ENCODE measurements at places on chromosomes 7 and 10. TPM values are rescaled to one million over a fixed set of nuclear protein-coding genes. Genes with fewer than 3 reads are reported as not detected.

GPR15LG gene
- not detected for total RNA-seq

DNA sequence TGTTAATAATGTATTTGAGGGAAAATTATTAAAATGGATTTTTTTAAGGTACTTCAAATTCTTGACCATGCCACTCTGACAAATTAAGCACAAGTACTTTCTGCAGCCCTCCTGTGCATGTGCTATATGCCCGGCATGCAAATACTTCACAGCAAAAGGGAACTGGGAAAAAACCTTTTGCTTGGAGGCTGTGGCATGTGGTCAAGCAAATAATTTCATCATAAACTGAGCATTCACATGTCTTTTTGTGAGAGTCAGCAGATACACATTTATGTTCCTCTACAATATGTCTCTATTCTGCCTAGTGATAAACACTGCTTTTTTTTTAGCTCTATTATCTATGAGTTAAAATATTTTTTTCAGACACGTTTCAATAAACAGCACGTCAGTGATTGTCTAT, 53.7 kb upstream of the SEMA3A start:
- peak; percentile 36 for DNase-seq

DNA sequence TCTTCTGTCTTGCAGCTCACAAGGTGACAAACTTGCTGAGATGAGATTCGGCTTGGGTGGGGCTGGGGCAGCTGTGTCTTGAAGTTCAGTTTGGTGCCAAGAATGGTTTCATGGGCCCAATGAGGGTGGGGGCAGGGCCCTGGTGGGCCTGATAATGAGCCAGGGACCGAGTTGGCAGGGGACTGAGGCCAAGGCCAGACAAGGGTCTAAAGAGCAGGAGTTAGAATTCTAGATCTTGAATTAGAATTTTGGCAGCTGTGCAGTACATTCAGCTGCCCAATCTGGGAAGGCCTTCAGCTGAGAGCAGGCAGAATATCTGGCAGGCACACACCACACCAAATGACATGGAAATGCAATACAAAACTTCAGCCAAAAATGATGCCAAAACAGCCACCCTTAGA, 1.5 kb upstream of the JAZF1 start:
- no peak for DNase-seq

AGBL3 gene
- total RNA-seq, result 8.8 TPM

GRCh38 chr10:51659344-51659743, 40.1 kb downstream of the CSTF2T start:
- no peak for DNase-seq

TMEM273 gene
- total RNA-seq, result 20.0 TPM

DNA sequence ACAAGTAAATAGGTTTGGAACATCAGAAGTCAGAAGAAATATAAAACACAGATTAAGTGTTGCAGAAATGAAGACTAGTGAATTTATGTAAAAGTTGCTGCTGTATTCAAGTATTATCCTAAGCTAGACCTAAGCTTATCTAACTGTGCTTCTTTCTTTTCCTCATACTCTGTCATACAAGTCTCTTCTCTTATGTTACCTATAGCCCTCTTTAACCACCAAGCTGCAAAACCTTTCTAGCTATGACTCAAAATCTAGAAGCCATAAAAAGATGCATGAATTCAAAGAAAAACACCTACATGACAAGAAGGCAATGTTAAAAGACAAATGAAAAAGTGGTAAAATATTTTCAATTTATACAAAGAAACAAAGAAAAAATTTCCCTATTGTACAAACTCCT, 23.0 kb downstream of the DENND11 start:
- no peak for DNase-seq

- DNase-seq, result no peak
These were observed 237.8 kb downstream of the ADK start for GRCh38 chr10:74388801-74389200.

DLG5 gene
- total RNA-seq, result 70.6 TPM

DNA sequence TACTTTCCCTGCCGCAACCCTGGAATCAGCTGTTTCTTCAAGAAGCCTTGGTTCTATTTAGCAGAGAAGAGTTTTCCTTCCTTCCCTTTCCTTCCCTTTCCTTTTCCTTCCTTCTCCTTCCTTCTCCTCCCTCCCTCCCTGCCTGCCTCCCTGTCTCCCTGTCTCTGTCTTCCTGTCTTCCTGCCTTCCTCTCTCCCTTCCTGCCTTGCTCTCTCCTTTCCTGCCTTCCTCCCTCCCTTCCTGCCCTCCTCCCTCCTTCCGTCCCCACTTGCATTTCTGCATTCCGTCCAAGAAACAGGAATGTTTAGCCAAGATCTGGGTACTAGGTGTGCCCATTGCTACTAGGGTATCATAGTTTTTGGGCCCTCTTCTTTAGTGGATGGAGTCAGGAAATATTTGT, 21.9 kb downstream of the SND1 start:
- no peak for DNase-seq

OR6B1 gene
- not detected for total RNA-seq

CFAP46 gene
- total RNA-seq, result not detected

DNA sequence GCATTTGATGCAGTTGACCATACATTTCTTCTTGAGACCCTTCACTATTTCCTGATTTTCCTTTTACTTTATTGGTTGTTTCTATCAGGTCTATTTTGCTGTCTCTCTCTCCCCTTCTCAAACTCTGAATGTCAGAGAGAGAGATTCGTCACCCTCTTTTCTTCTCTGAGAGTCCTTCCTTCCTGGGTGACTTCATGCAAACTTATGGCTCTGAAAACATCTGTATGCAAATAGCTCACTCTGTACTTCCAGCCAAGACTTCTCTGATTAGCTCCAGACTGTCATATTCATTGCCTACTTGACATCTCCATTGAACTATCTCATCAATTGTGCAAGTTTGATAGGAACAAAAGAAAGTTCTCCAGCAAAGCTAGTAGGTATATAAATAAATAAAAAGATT, 191.7 kb upstream of the KLF6 start:
- no peak for DNase-seq

DNA sequence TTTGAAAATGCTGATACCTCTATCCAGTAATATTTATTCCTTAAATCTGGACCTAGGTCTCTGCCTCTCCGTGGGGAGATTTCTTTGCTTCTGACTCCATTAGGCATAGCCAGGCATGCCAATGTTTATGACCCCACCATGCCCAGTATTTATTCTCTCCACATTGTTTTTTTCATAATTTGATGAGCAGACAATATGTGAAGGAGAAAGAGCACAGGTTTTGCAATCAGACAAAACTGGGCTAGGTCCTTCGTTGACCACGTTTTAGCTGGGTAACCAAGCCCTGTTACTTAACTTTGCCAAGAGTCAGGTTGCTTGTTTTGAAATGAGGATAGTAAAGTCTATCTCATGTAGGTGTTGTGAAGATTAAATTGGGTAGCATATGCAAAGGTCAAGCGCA, 21.6 kb upstream of the PRPS1L1 start:
- DNase-seq, result no peak

DNA sequence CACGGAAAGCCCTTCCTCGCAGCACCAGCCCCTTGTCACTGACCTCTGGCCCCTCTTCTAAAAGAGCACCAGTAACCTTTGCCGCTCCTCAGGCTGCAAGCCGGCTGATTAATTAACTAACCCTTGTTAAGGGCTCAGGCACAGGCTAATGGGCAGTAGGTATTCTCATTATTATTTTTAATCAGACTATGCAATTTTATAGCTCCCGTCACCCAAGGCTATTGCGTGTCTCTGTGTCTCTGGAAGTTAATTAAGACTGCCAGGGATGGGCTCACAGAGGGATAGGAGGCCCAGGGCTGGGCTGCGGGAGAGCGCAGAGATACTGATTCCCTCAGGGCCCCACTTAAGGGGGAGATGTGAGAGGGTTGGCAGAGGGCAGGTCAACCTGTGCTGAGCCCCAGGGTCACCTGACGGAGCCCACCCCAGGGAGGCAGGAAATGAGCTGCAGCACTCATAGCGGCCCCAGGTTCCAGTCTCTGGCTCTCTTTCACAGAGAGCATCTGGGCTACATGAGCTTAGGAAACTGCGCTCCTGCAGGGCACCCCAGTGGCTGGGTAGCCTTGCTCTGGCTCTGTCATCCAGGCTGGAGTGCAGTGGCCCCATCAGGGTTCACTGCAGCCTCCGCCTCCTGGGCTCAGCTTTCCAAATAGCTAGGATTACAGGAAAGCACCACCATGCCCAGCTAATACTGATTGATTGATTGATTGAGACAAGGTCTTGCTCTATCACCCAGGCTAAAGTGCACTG, 92.2 kb upstream of the LRRC4 start:
- no peak for DNase-seq

DNA sequence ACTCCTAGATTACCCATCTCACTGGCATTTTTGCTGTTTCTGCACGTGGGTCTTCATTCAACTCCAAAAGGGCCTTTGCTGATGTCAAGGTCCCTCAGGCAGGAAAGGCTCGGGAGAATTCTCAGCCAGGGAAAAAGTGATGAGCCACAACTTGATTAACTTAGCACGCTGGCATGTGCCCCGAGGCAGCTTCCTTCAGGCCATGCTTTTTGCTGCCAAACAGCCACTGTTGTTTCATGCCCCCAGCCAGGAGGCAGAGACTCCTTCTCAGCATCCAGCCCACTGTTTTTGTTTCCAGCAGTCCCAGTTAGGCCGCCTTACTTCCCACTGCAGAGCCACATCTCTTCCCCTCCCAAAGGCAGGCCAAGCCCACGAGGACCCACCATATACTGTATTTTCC, 266.5 kb upstream of the YAE1 start:
- DNase-seq, result no peak

EN2 gene
- not detected for total RNA-seq

GRCh38 chr7:94239661-94240234, 154.9 kb upstream of the COL1A2 start:
- peak; percentile 54 for DNase-seq

DNA sequence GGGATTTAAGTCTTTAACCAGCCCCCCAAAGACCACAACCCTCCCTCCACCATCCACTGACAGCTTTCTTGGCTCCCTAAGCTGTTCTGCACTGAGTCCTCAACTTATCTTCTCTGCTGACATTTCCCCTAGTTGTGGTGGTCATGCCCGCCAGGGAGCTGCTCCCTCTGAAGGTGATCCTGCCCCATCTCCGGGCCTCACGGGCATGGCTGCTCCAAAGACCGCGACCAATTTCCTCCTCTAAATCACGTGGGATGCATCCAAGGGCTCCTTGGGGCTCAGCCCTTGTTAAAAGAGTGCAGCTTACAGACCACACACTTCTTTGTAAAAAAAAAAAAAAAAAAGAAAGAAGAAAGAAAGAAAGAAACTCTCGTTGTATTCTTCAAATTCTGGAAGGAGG, 27.1 kb upstream of the KLF6 start:
- no peak for DNase-seq

DNA sequence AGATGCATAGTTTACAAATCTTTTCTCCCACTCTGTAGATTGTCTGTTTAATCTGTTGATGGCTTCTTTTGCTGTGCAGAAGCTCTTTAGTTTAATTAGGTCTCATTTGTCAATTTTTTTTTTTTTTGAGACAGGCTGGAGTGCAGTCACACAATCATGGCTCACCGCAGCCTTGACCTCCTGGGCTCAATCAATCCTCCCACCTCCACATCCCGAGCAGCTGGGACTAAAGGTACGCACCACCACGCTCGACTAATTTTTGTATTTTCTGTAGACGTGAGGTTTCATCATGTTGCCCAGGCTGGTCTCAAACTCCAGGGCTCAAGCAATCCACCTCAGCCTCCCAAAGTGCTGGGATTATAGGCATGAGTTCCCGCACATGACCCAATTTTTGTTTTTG, 1655.8 kb downstream of the REEP3 start:
- DNase-seq, result no peak

GRCh38 chr10:22598478-22598877, 115.9 kb downstream of the PIP4K2A start:
- DNase-seq, result no peak
